Stimulated activated CD8-positive, alpha-beta memory T cell treated with anti-CD3 and anti-CD28 coated beads, Interleukin-15, amount 100 ng/mL, for 24 hours (primary cell): ENCODE measurements at places on chromosomes 7 and 10.
A peak's percentile ranks its signal among the peaks of the same experiment; 100 is the strongest.

- no peak for DNase-seq
These were observed 307.7 kb downstream of the BICC1 start for GRCh38 chr10:58820386-58820785.

GRCh38 chr10:124119946-124120345 lies 26.5 kb upstream of the CHST15 start:
- no peak for DNase-seq

GRCh38 chr10:110786172-110786571 lies 85.6 kb upstream of the PDCD4 start:
- no peak for DNase-seq

GRCh38 chr10:98172073-98172472 lies 37.6 kb downstream of the R3HCC1L start:
- no peak for DNase-seq

DNA sequence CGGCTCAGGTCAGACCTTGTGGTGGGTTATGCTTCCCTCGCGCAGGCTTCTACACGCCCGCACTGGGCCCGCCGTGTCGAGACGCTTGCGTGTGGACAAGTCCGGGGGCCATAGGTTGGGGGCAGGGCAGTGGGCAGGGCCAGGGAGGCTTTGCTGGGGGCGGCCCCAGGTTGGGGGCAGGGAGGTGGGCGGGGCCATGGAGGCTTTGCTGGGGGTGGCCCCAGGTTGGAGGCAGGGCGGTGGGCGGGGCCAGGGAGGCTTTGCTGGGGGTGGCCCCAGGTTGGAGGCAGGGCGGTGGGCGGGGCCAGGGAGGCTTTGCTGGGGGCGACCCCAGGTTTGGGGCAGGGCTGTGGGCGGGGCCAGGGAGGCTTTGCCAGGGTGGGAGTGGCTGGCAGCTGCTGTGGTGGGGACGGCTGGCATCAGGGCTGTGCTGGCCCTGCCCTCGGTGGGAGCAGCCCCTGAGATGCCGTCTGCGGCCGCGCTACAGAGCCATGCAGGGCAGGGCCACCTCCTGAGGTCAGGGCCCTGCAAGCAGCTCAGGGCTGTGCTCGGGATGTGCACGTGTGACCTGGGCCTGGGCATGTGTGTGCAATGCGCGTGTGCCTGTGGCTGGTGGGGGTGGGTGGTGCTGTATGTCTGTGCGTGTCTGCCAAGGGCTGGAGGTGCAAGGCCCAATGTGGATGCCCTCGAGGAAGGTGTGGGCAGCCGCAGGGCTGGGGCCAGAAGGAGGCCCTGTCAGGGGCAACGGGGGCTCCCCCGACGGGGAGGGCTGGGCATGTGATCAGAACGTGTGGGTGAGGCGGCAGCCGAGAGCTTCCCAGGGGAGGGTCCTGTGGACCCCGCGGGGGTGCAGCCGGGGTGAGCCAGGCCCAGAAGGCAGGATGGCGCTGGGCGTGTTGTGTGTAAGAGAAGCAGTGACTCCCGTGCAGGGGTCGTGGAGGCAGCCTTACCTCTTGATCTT lies 72.5 kb upstream of the NKX6-2 start:
- no peak for DNase-seq

DNA sequence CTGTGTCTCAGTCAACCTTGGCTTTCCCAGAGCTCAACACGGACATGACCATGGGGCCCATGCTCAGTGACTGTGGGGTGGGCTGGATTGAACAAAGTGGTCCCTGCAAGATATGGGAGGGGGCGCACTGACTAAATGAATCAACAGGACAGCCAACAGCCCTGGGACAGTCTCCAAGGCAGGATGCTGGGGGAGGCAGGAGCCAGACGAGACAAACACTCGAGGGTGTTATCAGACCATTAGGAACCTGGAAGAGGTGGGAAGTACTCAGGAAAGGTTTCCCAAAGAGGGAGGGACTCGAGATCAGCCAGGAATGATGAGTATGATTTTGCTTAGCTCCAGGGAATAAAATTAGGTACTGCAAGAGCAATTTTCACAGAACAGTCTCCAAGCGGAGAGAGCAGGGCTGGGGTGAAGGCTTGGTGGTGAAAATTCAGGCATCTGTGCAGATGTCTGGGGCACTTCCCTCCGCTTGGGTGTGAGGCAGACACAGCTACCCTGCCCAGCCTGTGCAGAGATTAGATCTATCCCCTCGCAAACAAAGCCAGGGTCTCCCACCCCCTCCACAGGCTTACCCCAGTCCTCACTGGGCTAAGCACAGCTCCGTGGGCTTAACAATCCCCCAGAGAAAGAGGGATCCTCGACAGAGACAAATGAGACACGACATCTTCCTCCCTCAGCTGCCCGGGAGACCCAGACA lies 261.1 kb upstream of the ZMIZ1 start:
- DNase-seq, result no peak

DNA sequence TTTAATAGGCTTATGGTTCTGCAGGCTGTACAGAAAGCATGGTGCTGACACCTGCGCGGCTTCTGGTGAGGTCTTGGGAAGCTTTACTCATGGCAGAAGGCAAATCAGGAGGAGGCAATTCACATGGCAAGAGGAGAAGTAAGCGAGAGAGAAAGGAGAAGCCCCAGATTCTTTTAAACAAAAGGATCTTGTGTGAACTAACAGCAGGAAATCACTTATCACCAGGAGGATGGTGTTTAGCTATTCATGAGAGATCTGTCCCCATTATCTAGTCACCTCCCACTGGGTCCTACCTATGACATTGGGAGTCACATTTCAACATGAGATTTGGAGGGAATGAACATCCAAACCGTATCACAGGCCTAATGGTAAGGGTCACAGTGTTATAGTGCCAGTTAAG lies 678.0 kb upstream of the KCND2 start:
- no peak for DNase-seq

GRCh38 chr10:57864765-57865680 lies 402.7 kb downstream of the IPMK start:
- DNase-seq, result no peak

GRCh38 chr10:68348265-68348741 lies 15.6 kb upstream of the PBLD start:
- DNase-seq, result no peak

GRCh38 chr7:93258661-93259060 lies 26.5 kb downstream of the VPS50 start:
- DNase-seq, result no peak

DNA sequence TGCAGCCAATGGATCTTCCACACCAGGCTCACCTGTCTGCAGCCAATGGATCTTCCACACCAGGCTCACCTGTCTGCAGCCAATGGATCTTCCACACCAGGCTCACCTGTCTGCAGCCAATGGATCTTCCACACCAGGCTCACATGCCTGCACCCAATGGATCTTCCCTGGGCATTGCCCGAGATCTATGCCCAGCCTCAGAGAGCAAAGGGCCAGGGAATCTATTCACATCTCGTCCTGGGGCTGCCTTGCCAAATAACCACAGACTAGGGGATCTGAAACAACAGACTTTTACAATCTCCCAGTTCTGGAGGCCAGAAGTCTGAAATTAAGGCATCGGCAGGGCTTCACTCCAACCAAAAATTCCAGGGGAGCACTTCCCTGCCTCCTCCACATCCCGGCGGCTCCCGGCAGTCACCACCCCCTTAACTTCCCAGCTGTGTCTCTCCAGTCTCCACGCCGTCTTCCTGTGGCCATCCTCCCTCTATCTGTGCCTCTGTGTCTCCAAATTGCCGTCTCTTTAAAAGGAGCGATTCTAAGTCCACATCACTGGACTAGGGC lies 92.4 kb upstream of the PPP2R2D start:
- no peak for DNase-seq

DNA sequence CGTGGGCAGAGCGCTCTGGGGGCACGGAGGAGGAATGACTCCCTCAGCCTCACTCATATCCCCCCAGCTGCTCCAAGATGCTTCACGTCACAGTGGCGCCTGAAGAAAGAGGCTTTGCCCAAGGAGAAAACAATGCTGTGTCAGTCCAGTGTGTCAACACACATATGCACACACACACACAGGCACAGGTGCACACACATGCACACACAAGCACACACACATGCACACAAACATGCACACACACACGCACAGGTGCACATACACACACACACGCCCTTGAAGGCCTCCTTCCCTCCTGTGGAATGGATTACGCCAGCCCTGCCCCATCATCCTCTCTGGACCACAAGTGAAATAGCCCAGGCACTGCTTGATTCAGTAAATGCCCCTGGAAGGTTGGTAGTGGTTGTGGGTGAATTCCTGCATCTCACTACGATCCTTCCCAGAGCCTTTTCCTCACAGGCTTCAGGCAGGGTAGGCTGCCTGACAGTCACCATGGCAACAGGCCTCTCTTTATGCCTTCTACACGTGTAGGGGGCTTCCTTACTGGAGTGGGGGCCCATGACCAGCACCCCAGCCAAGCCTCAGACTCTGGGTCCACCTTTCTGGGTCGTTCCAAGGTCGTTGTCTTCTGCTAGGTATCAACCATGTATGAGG lies 371.5 kb upstream of the PODXL start:
- no peak for DNase-seq

DNA sequence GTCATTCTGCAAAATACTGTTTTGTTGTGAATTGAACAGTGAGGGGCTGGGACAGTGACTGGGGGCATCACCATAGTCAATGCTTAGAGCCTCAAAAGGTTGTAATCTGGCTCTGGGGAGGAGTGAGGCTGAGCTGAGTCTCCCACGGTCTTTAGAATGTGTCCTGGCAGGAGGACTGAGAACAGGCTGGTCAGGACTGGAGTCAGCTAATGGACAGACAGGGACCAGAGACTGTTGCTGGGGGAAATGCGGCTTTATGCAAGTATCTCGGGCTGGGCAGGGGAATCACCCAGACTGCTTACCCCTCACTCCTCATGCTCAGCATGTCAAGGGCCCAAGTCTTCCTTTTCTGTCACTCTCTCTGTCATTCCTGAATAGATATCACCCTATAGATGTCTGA lies 346.5 kb downstream of the TYW1 start:
- no peak for DNase-seq

DNA sequence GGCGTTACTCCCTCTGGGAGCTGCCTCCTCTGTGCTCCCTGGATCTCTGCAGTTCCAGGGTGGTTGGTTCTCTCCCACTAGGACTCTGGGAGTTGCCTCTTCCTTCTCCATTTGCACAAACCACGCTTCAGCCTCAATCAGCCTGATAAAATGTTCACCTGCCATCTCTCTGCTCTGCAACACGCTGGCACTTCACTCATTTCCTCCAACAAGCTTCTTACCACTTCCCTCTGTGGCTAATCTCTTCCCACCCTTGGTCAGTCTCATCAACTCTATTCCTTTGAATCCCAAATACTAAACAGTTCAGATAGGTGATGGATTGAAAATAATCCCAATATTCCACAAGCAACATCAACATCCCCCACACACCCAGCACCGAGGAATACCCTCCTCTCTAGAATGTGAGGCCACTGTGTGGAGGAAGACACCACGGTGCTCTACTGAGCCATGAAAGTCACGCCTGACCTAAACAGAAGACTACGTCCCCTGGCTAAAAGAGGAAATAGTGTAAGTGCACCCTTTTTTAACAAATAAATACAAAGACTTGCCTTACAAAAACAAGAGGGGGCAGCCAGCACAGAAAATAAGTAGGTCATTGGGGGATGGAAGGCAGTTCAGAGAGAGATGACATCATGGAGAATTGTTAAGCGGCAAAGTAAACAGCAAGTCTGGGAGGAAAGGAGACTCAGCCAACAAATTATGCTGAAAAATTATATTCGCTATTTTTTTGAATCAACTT lies 1.9 kb upstream of the FAM170B start:
- DNase-seq, result no peak

DNA sequence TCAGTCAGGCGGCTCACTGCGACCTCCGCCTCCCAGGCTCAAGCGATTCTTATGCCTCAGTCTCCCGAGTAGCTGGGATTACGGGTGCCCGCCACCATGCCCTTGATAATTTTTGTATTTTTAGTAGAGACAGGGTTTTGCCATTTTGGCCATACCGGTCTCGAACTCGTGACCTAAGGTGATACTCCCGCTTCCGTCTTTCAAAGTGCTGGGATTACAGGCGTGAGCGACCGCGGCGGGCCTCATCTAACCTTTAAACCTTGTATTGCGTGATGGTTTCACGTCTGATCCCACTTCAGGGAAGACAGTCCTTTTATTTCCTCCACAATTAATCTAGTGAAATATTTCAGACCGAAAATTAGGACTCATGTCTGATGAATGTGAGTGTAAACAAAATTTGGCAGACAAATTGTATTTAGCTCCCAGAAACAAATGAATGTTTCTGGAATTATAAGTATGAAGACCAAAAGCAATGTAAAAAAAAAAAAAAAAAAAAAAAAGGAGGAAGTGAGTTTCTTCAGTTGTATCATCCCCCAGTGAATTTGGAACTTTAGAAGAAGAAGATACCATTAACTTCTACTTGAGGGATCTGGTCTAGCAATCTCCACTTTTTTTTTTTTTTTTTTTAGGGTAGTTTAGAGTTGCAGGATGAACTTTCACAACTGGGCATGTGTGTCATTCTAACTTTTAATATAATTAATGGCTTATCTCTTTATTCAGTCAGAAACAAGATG lies 1.6 kb downstream of the NUP42 start:
- DNase-seq, result no peak

DNA sequence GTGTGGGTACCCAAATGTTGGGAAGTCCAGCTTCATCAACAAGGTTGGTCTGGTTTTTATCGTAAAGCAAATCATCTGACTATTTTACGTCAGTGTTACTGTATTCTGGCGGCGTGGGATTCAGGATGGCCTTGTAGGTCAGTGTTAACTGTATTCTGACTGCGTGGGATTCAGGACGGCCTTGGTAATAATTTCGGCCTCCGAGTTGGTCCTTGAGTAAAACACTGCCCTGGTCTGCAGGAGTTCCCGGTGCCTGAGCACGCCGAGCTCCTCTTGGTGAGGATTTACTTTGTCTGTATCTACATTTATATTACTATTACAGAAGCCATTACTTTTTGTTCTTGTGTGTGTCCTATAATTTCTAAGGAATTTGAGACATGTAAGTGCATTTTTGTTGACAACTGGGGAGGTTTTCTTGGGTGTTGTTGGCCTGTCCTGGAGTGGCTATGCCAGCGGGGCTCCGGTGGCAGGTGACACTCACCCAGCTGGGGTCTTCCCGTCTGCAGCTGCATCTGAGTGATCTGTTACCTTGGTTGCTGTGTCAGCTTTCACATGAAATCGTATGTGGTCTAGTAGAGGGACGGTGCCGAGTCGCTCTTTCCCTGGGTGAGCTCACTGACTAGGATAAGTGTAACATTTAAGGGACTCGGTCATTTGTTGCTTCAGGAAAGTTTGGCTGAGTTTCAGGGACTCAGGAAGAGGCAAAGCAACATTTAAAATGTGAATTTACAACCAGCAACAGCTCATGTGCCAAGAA lies 9.2 kb downstream of the GTPBP4 start:
- DNase-seq, result no peak

DNA sequence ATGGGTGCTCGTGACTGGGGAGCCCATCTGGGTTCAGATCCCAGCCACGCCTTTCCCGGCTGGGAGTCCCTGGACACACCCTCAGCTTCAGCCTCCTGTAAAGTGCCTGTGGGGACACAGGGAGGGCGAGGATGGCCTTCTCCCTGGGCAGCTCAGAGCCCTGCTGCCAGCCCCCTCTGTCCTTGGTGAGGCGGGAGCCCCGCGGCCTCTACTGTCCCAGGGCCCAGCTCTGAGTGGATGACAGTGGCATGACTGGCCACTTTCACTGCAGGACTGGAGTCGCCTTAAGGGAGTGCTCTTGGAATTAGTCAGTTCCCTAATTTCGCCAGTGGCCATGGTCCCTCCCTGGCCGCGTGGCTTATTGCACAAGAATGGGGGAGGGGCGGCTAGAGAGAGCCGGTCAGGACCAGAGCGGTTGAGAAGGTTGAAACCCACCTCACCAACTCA lies 4.6 kb downstream of the BRI3 start:
- DNase-seq, result no peak

GRCh38 chr7:35495377-35495776 lies 199.6 kb downstream of the HERPUD2 start:
- DNase-seq, result no peak

GRCh38 chr7:45136106-45137060 lies 21.2 kb upstream of the RAMP3 start:
- DNase-seq, result peak; percentile 12

- DNase-seq, result no peak
These were observed 138.4 kb downstream of the SDK1 start for GRCh38 chr7:3439333-3440030.
